ENCODE measurements at places on chromosomes 1 and 21.

GRCh38 chr1:210394281-210394821 is 65.6 kb downstream of the HHAT start:
- DNase-seq, result no peak

DNA sequence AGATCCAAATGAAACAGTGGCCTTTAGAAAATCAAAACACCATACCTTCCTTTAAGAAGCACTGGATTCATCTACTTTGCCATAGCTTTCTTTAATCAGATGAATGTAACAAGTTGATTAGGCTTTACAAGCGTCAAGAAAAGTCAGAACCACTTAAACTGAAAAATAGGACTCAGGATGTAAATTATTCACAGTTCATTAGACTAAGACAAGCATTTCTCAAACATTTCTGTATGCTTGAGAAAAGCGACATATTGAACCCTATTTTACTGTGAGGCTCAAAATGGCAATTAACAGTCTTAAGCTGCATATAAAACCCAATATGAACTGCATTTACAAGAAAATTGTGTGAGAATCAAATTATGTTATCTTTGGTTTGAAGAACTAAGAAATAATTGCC is 256.7 kb upstream of the SNX7 start:
- DNase-seq, result no peak

GRCh38 chr1:76425201-76426145 is 350.9 kb downstream of the ST6GALNAC3 start:
- no peak for DNase-seq

DNA sequence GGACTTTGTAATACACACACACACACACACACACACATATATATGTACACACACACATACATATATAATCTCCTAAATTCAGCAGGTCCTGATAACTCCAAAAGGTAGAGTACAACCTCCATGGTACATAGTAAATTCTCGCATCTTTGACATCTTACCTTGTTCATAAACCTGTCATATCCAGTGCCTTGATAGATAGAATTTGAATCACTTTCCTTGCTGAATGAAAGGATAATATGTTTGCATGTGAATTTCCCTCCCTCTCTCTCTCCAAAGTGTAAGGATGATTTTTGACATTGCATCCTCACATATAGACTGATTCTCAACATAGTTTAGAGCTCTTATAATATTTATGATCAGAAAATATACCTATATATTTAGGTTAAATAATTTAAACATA is 567.1 kb upstream of the ADGRL2 start:
- no peak for DNase-seq

DNA sequence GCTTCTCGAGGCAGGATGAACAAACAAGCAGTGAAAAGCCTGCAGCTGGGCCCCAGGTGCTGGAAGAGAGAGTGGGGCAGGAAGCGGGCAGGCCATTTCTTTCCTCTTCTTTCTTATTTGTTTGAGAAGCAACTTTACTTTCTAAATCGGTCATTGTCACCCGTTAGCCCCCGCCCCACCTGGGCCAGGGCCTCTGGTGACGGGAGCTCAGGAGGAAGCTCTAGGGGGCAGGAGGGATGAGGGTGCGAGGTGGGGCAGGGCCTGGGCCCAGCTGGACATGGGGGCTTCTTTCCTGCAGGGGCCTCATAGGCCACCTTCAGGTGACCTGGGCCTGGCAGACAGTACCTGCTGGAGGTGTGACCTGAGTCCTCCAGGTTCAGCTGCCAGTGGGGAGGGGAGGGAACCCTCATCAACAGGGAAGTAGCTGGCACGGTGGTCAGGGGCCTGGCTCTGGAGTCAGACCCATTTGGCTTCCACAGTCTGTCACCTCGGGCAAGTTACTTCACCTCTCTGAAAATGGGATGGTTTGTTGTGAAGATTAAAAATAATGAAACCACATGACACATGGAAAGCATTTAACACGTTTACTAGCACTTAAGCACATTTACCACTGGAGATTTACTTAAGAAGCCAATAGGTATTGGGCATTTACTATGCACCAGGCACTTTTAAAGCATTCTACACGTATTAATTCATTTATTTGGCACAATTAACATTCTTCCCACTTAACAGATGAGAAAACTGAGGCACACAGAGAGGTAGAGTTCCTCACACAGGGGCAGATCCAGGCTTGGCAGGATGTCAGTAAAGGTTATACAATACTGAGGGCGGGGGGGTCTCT is 54.1 kb upstream of the ID3 start:
- no peak for DNase-seq

GRCh38 chr1:203263496-203263895 is 34.0 kb upstream of the CHIT1 start:
- DNase-seq, result no peak

GRCh38 chr1:43622901-43623780 is 26.8 kb upstream of the KDM4A start:
- DNase-seq, result no peak

- no peak for DNase-seq
Measured at GRCh38 chr1:29396438-29397255, 160.3 kb downstream of the PTPRU start.

DNA sequence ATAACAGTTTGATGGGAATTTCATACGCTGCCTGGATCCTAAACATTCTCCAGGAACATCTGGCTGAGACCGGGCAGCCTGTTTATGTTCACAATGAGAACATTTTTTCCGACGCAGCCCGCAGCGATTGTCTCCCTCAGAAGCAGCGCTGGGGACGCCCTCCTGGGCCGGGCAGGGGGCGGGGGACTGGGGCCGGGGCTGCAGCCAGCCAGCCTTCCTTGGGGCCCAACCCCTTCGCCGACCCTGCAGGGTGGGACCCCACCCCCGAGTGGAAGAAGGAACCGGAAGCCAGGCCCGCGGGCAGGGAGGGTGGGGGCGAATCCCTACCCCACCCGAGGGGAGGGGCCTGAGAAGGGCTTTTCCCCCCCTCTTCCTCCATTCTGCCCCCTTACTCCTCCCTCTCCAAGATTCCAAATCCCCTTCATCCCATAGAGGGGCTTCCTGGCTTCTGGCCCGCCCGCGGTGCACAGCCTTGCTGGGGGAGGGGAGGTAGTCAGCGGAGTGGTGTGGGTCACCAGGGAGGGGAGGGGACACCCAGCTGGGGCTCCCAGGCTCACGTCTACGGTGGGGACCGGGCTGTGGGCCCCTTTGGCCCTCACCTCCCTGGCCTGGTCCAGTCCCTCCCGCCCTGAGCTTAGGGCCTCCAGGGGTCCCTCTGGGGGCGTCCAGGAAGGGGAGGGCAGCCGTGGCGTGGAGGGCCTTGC is 60.6 kb downstream of the WNT9A start:
- DNase-seq, result no peak

GRCh38 chr1:114482585-114482984 is 28.4 kb downstream of the TRIM33 start:
- DNase-seq, result no peak

GRCh38 chr1:72777918-72778317 is 495.6 kb upstream of the NEGR1 start:
- no peak for DNase-seq
